ENCODE measurements at places on chromosomes 1 and 21. TPM values are rescaled to one million over a fixed set of nuclear protein-coding genes. Genes with fewer than 3 reads are reported as not detected.

- DNase-seq = no peak
Observed at GRCh38 chr1:7229696-7230631, 444.7 kb downstream of the CAMTA1 start.

- DNase-seq = no peak
Observed at GRCh38 chr1:171081314-171081753, 9.4 kb upstream of the FMO3 start.

- DNase-seq = no peak
Observed at GRCh38 chr1:214688891-214689290, 85.9 kb downstream of the CENPF start.

GRCh38 chr1:93414749-93415148 lies 33.2 kb upstream of the FNBP1L start:
- DNase-seq = no peak

DNA sequence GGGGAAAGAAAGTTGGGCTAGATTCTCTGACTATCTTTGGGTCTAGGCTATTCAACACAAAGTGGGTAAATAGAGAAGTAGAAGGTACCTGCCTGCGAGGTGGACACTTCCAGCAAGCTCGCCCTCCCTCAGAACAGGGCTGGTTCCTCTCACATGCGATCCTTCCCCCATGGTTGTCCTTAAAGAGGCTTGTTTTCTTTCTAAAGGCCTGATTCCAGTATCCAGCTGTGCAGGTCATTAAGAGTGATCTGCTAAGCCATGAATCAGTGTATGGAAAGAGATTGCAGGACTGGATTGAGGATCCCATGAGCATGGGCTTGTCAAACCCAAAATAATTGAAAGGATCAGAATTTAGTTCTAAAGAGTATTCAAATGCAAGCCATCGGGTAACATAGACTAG lies 189.0 kb downstream of the URB2 start:
- DNase-seq = no peak

S100A7 gene
- total RNA-seq = not detected

- no peak for DNase-seq
Observed at GRCh38 chr1:18642278-18643095, 11.8 kb downstream of the PAX7 start.

GRCh38 chr21:40841524-40842196 lies 5.3 kb downstream of the DSCAM start:
- DNase-seq = peak; percentile 59

- no peak for DNase-seq
Observed at GRCh38 chr1:223298701-223299100, 65.3 kb downstream of the SUSD4 start.

DNA sequence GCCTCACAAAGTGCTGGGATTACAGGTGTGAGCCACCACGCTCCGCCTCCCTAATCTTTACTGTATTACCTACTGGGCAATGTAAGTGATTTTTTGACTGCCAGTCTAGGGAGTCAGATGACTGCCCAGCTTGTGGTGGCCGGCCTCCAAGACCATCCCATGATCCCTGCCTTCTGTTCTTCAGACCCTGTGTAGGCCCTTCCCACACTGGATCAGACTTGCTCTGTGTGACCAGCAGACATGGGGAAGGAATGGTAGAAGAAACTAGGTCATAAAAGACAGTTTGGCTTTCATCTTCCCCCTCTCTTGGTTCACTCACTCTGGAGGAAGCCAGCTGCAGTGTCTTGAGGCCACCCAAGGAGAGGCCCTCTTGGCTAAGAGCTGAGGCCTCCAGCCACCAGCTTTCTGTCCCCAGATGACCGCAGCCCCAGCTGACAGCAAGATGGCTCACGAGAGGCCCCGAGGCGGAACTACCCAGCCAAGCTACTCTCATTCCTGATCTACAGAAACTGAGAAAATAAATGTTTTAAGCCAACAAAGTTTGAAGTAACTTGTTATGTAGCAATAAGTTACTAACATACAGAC lies 14.5 kb upstream of the CBR3 start:
- no peak for DNase-seq

GRCh38 chr1:24384251-24385090 lies 29.1 kb downstream of the STPG1 start:
- no peak for DNase-seq

DNA sequence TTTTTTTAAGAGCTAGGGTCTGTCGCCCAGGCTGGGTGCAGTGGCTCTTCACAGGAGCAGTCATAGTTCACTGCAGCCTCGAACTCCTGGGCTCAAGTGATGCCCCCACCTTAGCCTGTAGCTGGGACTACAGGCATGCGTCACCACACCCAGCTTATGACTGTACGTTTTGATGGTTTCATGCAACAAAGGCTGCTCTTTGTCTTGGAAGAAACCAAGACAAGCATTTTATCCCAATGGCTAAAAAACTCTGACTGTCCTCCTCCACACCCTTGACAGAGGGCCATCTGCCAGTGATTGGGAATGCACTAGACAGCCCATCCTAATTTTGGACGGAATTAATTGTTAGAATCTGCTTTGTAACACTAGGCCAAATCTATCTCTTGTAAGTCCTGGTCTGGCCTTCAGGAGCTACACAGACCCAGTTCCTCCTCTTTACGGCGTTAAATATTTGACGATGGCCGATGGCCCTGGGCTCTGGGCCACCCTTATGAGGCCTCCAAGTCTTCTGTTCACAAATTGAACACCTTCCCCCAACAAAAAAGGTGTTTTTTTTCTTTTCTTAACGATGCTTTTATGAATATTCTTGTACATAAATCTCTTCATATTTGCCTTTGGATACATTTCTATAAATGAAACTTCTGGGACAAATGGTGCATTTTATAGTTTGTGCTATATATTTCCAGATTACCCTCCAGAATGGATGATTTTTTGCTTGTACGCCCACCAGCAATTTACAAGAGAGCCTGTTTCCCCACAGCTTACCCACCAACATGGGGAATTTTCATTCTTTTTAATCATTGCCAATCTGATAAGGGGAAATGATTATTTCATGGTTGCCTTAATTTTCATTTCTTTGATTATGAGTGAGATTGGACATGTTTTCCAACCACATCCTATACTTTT lies 104.8 kb upstream of the SLC25A33 start:
- DNase-seq = no peak

DNA sequence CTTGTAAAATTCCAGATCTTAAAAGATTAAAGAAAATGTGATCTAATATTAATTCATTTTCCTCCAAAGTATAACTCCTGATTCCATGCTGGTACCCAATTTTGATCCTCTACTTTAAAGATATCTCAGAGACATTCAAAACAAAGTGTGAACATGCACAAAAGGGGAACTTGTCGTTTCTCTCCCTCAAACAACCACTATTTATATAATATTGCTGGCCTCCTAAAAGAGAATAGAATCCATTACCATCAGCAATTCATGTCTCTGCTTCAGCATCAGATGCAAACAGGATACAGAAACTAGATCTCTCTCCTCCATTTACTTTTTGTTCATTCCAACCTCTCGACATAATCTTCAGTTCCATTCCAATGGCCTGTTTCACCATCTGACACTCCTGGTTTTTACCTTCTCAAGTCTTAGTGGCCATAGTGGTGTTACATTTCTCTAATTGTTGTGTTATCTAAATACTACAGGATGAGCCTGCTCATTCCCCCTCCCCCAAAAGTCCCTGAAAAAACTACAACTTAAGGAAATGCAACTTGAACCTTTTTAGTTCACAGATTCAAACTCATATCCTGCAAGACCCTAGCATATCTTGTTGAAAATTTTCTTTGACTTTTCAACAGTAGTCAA lies 4.1 kb downstream of the NRIP1 start:
- no peak for DNase-seq

GRCh38 chr21:44478801-44479167 lies 23.5 kb downstream of the LRRC3 start:
- no peak for DNase-seq

DNA sequence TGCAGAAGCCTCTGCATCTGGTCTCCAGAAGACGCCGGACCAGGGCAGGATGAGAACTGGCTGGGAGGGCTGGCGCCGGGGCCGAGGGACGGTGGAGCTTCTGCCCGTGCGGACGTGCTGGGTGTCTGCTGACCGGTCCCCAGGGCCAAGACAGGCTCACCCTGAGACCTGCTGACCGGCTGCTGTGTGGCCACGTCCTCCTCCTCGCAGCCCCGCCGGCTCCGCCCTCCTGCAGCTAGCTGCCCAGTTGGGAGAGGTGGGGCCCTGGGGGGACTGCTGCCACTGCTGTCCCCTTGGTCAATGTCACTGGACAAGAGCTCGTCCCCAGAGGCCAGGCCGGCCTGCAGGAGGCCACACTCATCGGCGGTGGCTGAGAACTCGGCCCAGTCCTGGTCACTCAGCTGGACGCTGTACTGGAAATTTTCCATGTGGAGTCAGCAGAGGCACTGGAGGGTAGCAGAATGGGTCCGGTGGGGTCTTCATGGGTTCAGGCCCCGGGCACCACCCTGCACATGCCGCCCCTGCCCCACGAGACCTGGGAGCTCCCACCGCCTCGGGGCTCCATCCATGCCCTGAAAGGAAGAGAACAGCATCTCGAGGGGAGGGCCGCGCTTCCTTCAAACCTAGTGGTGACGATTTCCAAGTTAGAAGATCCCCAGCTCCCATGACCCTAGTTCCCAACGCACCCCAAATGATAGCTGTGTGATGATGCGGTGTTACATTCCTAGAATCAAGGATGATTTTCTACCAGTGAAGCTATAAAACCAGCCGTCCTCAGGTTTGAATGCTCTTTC lies 1.1 kb downstream of the PERM1 start:
- no peak for DNase-seq

- no peak for DNase-seq
Observed at GRCh38 chr1:22872981-22873664, 99.5 kb downstream of the LACTBL1 start.

GRCh38 chr1:69671363-69672010 lies 103.8 kb downstream of the LRRC7 start:
- no peak for DNase-seq

DYNLT4 gene
- 2.2 TPM for total RNA-seq

GRCh38 chr1:37704966-37705365 lies 12.7 kb downstream of the CDCA8 start:
- DNase-seq = no peak

DNA sequence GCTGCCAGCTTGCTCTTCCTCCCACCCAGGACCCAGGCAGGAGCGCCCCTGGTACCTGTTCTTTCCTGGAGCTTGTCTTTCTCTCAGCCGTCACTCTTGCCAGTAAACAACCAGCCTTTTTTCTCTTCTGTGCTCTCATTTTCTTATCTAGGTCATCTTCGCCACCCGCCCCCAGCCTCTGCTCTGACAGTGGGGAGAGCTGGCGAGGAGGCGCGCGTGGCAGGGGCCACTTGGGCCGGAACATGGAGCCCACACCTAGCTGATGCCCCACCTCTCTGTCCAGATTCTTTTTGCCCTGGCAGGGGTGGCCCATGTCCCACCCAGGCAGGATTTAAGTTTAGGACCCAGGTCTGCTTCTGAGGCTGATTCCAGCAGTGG lies 32.3 kb downstream of the PROK1 start:
- no peak for DNase-seq

ADORA1 gene
- total RNA-seq = not detected

All from hematopoietic multipotent progenitor cell (in vitro differentiated cells).